GOT3 (cell line): ENCODE measurements at places on chromosomes 2 and 18.

GRCh38 chr18:76412010-76412817 is 82.8 kb downstream of the ZNF516 start:
- DNase-seq: no peak

- no peak for DNase-seq
Observed at GRCh38 chr18:29605365-29605764, 1428.4 kb upstream of the CDH2 start.

GRCh38 chr2:220075835-220076234 is 448.4 kb downstream of the SLC4A3 start:
- DNase-seq: no peak

DNA sequence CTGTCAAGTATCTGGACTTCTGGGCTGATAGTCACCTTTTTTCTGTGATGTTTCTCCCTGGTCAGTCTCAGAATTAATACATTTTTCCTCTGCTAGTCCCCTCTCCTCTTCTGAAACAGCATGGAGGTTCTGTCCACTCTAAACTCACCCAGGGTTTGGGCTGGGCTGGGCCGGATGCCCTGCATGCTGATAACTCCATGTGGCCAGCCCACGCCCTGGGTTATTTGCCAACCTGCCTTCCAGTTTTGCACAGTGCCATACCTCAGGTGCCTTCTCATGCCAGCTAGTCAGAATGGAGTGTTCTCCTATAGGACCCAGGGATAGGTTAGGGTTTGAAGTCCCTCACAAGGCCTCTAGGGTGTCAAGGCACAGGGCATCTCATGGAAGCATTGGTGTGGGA is 32.2 kb downstream of the MEX3C start:
- no peak for DNase-seq

DNA sequence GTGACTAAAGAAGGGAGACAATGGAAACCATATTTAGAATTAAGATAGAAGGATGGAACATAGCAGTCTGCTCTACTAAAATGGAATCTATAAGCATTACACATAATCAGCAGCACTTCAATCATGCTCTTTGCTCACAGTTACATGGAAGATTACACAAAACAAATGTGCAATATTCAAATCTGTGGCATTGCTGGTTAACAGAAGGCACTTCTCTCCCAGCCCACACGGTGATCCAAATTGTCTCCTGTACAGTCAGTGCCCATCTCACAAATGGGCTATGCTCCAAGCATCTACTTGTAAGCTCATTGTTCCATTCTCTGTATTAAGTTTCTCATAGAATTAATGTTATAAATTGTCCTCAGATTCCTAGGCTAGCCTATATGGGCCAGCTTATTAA is 716.6 kb downstream of the NRXN1 start:
- no peak for DNase-seq

GRCh38 chr18:7609617-7610016 is 42.5 kb downstream of the PTPRM start:
- DNase-seq: no peak
